Neural crest cell (in vitro differentiated cells): ENCODE measurements at places on chromosomes 6 and 20.

DNA sequence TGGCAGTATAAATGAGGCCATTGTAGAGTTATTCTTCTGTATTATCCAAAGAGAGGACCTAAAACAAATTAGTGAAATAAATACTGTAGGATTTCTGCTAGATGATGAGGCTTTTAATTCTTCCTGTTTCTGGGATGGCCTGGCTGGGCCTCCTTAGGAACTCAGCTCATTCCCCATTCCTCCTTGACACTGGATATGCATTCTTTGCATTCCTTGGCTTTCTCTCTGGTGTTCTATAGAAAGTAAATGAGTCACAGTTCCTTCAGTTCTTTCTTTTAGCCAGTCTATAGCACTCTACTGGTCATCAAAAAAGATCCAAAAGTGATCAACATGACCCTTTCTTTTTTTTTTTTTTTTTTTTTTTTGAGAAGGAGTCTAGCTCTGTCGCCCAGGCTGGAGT lies 8.6 kb downstream of the OR10C1 start:
- H3K27ac ChIP-seq = no peak overlapping the region
- peaks cover 5% of the 10 kb centered on the region for H3K4me1 ChIP-seq
- H3K4me3 ChIP-seq = no peak overlapping the region
- no peaks in the 10 kb centered on the region for H3K36me3 ChIP-seq

DNA sequence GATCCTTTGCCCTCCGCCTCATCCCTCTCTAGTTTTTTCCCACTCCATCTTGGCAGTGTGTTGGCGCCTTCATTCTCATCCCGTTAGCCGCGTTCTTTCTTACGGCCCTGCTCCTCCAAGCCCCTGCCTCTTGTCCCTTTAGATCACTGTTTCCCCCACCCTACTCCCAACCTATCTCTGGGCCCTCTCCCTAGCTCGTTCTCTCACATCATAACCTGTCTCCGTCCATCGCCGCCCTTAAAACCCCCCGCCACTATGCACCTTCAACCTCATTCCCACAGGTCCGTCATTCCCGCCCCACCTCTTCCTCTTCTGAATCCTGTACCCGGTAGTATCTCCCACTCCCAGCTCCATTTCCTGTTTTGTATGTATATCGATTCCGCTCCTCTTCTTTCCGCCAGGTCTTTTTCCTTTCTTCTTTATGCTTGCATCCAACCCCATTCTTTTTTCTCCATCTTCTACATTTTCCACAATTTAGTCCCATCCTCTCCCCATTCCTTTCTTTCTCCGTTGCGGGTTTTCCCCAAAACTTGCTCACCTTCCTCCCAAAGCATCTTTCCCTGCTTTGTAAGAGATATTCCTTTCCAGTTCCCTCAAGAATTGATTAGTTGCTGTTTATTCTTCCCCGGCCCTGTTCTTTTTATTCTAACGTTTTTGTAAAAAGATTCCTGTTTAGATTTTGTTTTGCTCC lies 671 bp downstream of the EFHC1 start:
- DNase-seq = peak; percentile 23
- peaks cover 25% of the 10 kb centered on the region for H3K4me1 ChIP-seq
- peaks cover 3% of the 10 kb centered on the region for H3K36me3 ChIP-seq
- H3K27me3 ChIP-seq = no peaks in the 10 kb centered on the region
- H3K4me3 ChIP-seq = no peak overlapping the region

- DNase-seq = no peak
- H3K36me3 ChIP-seq = no peaks in the 10 kb centered on the region
- H3K27ac ChIP-seq = no peak overlapping the region
- peaks cover 11% of the 10 kb centered on the region for H3K27me3 ChIP-seq
- no peak overlapping the region for H3K4me3 ChIP-seq
- peaks cover 8% of the 10 kb centered on the region for H3K4me1 ChIP-seq
Observed at GRCh38 chr6:131914234-131914633, 36.9 kb downstream of the CCN2 start.

DNA sequence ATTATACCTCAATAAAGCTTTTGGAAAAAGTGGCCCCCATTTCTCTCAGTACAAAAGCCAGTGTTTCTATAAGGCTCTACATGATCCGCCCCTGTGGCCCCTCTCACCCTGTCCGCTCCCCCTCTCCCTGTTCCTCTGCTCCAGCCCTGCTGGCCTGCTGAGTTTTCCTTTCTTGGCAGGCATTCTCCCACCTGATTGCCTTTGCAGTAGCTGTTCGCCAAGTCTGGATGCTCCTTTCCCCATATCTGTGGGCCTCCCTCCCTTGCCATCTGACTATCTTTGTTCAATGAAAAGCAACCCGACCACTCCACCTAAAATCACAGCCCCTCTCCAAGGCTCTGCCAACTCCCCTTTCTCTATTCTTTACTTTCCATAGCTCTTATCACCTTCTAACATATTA lies 33.2 kb downstream of the CDH22 start:
- no peaks in the 10 kb centered on the region for H3K36me3 ChIP-seq
- H3K4me3 ChIP-seq = no peak overlapping the region
- peaks cover 71% of the 10 kb centered on the region for H3K27me3 ChIP-seq
- no peak for DNase-seq

DNA sequence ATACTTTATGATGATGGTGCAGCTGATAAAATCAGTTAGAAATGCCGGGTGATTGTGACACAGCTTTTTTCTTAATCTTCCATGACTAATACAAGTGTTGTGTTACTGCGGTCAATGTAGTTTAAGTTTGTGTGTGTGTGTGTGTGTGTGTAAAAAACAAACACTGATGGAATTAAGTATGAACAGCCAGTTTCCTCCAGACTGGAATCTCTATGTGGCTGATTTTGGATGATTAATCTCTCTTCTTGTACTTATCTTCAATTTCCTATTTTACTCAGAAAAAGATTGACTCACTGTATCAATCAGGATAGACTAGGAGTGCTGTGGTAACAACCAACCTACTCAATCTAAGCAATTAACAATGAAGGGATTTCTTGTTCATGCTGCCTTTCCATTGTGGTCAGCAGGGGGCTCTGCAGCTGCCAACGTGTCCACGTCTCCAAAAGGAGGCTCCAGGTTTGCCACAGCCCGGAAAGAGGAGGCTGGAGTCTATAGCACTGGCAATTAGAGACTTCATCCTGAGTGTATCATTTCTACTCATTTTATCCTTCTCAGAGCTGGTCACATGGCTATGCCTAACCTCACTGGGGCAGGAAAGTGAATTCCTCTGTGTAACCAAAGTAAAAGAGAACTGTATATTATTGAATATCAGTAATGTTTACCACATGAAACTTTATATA lies 107.7 kb downstream of the CD109 start:
- no peak overlapping the region for H3K4me3 ChIP-seq
- H3K4me1 ChIP-seq = no peaks in the 10 kb centered on the region
- H3K27me3 ChIP-seq = no peaks in the 10 kb centered on the region
- H3K36me3 ChIP-seq = no peaks in the 10 kb centered on the region
